ENCODE measurements at places on chromosomes 11 and 22.

- no peak for DNase-seq
Observed at GRCh38 chr11:123065621-123066020, 3.7 kb upstream of the HSPA8 start.

DNA sequence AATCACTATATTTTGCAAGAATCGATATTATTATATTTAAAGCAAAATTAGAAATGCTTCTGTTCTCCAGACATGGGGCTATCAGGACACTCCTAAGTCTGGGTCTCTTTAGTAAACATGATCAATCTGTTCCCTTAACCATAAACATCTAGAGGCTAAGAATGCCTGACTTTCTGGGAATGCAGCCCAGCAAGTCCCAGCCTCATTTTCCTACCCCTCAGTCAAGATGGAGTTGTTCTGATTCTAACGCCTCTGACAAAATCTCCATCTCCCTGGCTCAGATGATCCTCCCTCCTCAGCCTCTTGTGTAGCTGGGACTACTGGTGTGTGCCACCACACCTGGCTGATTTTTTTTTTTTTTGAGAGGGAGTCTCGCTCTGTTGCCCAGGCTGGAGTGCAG lies 35.0 kb downstream of the SLCO2B1 start:
- DNase-seq = no peak

DNA sequence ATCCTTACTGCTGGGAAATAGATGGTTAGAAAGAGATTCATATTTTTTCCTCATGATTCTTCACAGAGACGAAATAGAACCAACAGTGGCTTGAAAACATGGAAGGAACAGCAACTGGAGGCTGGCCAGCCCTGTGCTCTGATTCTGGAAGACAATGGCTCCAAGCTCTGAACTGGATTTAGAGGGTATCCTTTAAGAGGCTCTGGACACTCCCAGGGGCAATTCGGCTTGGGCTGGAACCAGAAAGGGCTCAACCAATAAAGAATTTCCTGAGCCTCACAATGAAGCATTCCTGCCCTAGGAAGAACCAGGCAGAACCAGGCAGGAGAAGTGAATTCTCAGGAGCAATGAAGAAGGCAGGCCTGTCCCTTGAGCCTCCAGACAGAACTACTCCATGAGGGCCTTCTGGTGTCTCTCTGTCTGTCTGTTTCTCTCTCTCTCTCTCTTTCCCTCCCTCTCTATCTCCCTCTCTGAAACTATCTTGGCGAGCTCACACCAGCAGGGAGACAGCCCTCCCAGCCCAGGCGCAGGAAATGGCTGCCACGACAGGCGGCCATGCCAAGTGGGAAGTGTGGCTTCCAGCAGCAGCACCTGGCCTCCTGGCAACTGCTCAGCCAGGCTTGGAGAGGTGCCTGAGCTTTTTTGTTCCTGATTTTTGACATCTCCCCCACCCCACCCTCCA lies 93.3 kb downstream of the RCN1 start:
- DNase-seq = no peak

DNA sequence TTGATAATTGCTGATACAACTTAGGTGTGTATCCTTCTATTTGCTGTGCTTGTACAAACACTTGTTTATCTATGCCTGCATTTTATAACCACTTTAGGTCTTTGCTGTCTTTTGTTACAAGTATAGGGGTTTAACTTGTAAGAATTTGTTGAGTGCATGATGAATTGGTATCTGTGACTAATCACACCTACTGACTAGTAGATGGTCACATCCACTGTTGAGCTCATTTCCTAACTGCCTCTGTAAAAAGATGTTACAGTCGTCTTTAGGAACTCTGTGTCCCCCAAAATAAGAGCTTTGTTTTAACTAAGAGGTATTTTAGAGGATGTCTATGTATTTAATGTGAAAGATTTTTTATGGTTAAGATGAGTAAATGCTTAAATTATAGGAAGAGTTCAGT lies 60.5 kb downstream of the HIPK3 start:
- no peak for DNase-seq

DNA sequence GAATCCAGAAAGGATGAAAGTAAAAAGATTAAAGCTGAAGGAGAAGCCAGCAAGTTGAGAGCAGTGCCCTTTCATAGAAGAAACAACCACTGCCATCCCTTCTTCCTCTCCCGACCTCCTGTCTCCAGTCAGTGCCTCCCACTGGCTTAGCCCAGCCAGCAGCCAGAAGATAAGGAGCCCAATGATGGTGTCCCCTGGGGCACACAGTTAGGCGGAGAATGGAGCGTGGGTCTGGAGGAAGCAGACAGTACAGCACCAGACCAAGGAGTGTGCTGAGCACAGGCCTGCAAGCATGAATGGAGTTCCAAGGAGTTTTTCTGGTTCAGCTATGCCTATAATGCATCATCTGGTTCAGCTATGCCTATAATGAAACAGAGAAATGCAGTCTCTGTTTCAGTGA lies 54.3 kb upstream of the TNRC6B start:
- DNase-seq = no peak

- no peak for DNase-seq
Observed at GRCh38 chr11:81052344-81053158, 1611.7 kb upstream of the TENM4 start.

Measured in retina (tissue), 1 donor.